ENCODE measurements at places on chromosomes 3 and 15.

- no peak for DNase-seq
Observed at GRCh38 chr3:114928989-114929640, 218.0 kb downstream of the ZBTB20 start.

DNA sequence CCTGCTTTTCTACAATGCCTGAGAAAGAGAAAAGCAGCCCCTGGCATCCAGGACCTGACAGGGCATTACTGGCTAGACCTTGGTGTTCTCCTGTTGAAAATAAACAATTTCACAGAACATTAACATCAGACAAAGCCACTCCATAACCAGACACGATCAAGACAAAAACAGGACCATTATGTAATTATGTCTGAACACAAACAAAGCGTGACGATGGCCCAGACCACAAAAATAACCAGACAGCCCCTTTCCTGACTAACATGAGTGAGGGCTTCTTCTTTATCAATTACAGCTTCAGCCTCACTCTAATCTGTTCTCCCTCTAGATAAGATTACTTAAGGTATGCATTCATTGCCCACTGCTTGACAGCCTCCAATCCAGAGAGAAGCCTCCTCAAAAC is 172.7 kb upstream of the LMCD1 start:
- no peak for DNase-seq

GRCh38 chr3:49076646-49077045 is 17.2 kb downstream of the QRICH1 start:
- no peak for DNase-seq

- peak; percentile 100 for DNase-seq
Observed at GRCh38 chr3:55169608-55170072, 241.8 kb upstream of the LRTM1 start.

DNA sequence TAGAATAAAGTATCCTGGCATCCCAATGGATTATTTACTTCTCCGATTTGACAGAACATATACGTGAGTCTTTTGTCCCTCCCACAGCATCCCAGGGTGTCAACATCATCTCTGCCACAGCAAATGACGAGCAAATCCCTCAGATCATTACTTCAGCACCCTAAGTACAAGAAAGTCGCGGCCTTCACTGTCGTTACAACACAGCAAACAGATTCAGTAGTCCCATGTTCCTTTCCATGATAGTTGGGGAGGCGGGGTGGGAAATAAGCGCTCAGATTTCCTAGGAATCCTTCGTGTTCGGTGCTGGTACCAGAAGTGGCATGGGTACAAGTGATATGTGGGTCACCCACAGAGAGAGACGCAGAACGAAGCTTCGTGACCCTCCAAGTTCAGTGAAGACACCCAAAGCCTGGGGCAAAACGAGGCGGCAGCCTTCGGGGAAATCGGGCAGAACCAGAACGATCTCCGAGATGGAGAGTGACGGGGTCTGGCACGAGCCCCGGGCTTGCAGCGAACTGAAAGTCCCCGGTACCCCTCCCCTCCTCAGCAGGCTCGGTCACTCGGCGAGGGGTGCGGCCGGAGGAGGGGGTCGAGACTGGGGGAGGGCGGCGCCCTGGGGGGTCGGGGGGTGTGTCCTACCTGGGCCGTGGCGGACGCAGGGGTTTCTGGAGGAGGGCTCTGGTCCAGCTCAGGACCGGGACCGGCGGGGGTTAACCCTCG is 619 bp downstream of the TTBK2 start:
- no peak for DNase-seq

DNA sequence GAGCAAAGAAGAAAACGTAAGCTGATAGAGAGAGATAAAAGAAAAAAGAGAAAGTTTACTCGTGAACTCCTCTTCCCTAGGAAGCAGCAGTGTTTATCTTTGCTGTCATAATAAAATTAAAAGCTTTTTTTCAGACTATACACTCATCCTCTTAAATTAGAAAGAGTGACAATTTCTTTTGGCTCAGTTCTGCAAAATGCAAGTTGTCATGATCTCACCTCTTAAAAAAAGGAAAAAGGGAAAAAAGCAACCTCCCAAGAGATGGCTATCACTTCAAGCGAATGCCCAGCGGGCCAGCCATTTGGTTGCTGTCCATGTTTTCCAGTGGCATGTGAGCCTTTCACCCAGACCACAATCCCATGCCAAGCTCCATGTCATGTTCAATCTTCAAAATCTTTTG is 7.0 kb upstream of the THBS1 start:
- DNase-seq: peak; percentile 4

DNA sequence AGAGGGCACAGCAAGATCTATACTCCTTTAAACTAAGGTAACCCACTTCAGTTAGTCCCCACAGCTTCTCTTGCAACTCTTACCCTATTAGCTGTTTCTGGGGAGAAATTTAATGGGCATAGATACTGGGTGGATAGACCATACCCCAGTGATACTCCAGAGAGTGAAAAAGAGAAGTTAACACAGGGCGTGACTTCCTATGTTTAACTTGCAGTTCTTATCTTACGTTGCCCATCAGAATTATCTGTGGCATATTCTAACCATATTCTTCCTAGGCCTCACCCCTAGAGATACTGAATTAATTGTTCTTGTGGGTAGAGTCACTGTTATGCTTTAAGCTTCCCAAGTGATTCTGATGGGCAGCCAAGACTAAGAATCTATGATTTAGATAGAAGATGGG is 485.4 kb upstream of the TPRG1 start:
- no peak for DNase-seq

GRCh38 chr15:63066272-63066671 is 23.7 kb downstream of the TPM1 start:
- DNase-seq: no peak

DNA sequence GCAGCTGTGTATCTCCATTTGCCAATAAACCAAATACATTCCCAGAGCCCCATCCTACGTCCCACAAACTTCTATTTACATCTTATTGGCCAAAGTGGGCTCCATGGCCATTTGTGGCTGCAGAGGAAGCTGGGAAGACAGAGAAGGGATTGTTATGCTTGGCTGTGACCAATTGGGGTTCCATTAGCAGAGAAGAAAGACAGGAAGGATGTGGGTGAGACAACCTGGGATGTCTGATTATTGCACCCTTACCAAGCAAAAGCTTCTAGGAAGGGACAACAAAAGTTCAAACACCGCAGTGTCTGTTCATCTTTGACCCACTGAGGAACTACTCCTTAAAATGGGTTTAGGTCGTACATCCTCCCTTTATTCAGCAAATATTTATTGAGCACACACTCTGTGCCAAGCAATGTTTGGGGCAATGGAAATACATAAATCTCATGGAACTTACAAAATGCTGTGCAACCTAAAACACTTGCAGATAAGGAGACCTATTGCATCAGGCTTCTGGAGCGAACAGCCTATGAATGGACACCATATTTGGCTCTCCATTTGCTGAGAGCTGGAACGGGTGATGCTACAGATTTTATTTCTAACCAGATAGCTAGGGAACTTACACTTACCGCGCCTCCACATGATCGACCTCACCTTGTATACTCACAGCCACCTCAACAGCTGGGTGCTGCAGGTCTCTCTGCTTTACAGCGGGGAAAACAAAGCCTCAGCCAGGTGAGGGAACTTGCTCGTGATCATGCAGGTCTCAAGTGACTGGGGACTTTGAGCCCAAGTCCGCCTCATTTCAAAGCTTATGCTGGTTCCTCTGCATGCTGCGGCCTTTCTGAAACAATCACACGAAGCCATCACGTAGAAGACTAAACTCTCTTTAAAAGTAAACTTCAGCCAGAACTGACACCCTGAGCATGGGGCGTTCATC is 21.4 kb upstream of the NR2E3 start:
- DNase-seq: no peak
